ENCODE measurements at places on chromosomes 2 and 18.

DNA sequence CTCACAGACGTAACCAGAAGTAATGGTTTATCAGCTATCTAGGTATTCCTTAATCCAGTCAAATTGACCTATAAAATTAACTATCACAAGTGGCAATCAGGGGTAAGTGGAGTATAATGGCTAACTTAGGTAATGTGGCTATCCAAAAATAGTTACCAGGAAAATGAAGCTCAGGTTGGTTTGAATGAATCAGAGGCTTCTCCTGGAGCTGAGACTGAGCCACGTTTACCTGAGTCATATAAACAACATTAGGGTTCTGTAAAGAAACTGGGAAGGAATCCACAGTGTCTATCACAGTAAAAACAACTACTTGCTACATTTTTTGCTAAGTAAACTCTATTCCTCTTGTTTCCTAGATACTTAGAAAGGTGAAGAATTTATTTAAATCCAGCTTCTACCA lies 236.0 kb upstream of the SPHKAP start:
- no peak for DNase-seq

DNA sequence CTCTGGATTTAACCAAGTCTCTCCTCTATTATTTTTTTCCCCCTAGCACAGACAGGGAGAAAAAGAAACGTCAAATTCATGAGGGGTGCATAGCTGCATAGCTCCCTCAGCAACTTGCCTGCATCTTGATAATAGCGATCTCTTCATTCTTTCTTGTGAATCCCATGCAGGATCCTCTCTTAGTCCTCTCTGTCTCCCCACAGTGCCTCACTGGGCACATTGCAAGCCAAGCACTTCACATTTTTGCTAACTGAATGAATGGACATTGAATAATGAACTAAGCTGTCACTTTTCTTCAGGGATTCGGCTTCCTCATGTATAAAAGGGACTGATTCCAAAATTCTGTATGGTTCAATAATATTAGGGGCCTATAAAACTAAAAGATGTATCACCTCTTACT lies 2.9 kb upstream of the EPB41L3 start:
- DNase-seq = no peak

GRCh38 chr18:53603276-53603675 lies 621.2 kb downstream of the MBD2 start:
- DNase-seq = no peak

GRCh38 chr2:222989431-222989830 lies 62.6 kb upstream of the KCNE4 start:
- no peak for DNase-seq

- no peak for DNase-seq
Observed at GRCh38 chr18:12638644-12639124, 19.2 kb downstream of the SPIRE1 start.

DNA sequence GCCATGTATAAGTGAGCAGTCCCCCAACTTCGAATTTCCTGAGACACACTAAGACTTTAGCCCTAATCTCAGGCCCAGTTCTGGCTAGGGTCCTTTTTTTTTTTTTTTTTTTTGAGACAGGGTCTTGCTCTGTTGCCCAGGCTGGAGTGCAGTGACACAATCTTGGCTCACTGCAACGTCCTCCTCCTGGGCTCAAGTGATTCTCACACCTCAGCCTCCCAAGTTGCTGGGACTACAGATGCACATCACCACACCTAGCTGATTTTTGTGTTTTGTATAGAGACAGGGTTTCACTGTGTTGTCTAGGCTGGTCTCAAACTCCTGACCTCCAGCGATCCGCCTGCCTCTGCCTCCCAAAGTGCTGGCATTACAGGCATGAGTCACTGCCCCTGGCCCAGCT lies 23.9 kb upstream of the TGIF1 start:
- DNase-seq = no peak

DNA sequence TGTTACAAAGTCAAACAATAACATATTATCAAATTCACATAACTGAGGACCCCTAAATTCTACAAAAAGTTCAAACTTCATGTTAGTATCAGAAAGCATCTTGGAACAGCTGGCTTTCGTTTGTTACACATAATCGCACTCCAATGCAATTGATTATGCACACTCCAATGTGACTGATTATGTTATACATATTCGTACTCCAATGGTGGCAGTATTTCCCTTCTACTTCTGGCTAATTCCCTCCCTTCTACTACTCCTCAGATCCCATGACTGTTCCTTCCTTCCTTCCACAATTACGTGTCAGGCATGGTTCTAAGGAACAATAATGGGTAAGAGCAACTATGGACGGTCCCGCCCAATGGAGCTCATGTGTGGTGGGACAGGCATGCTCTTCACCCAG lies 137.1 kb upstream of the CCDC150 start:
- no peak for DNase-seq

GRCh38 chr2:230453006-230453405 lies 37.0 kb downstream of the SP100 start:
- no peak for DNase-seq

DNA sequence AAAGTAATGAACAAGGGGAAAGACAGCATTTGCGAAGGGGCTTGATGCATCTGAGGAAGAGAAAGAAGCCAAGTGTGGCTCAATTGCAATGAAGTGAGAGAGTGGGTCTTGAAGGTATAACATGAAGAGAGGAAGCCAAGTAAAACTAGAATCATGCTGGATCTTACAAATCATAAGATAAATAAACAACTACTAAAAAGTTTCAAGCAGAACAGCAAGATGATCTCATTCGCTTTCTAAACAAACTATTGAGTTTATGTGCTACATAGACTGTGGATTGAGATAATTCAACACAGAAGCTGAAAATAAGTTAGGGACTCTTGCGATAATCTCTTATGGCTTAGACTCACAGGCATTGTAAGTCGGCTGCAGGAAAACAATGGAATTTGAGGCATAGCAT lies 1310.5 kb upstream of the NRXN1 start:
- DNase-seq = no peak

GRCh38 chr2:183868153-183868552 lies 730.2 kb upstream of the ZNF804A start:
- no peak for DNase-seq

- no peak for DNase-seq
Observed at GRCh38 chr18:58161659-58162058, 117.6 kb downstream of the NEDD4L start.

GRCh38 chr2:153388246-153388645 lies 90.3 kb downstream of the RPRM start:
- no peak for DNase-seq

DNA sequence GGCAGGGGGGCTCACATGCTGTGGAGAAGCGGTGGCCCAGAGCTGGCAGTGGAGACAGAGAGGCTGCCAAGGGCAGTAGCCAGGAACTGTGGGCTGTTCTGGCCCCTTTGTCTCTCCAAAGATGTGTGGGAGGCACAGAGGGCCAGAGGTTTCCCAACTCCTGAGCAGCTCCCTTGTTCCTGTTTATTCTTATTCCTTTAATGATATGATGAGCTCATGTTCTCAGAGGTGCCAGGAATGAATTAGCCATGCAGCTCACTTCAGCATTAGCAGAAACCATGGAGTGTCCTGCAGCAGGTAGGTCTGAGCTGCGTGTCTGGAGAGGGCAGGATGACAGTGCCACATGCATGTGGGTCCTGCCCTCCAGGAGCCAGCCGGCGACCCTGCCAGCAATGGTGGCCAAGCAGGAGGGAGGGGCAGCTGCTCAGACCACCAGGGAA lies 77.9 kb upstream of the FZD7 start:
- no peak for DNase-seq

DNA sequence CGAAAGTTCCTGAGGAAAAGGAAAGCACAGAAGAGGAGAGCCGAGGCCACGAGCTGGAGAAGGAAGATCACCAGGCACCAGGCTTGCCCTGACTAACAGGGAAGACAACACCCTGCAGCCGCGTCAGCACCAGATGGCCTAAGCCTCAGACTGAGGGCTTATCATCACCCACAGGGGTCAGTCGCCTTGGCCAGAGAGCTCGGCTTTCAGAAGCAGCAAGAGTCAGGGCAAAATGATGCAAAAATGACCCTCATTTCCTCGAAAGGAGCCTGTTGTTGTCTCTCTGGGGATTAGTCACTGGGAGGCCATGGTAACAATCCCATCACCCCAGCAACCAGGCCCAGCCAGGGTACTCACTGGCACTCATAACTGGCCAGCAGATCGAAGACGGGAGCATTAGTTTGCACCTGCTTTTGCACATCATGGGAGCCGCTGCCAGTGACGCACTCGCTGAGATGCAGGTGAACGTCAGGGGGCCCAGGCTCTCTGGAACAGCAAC lies 42.7 kb upstream of the ZFP36L2 start:
- no peak for DNase-seq

- no peak for DNase-seq
Observed at GRCh38 chr18:59323931-59324622, 5.6 kb upstream of the CPLX4 start.

DNA sequence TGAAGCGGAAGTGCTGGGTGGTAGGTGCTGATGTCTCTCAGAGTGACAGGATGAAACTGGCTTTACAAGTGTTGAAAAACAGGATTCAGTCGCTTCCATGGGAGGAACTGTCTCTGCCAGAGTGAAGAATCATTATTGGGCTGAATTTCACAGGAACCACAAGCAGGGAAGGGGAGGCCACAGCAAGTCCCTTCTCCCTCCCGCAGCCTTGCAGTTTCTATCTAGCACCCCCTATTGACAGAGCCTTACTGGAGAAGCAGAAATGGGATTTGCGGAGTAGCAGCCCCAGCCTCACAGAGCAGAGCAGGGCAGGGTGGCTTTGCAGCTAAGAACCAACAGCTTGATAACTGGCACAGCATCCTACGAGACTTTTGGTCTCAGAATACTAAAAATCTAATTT lies 33.3 kb upstream of the RMP24 start:
- no peak for DNase-seq

DNA sequence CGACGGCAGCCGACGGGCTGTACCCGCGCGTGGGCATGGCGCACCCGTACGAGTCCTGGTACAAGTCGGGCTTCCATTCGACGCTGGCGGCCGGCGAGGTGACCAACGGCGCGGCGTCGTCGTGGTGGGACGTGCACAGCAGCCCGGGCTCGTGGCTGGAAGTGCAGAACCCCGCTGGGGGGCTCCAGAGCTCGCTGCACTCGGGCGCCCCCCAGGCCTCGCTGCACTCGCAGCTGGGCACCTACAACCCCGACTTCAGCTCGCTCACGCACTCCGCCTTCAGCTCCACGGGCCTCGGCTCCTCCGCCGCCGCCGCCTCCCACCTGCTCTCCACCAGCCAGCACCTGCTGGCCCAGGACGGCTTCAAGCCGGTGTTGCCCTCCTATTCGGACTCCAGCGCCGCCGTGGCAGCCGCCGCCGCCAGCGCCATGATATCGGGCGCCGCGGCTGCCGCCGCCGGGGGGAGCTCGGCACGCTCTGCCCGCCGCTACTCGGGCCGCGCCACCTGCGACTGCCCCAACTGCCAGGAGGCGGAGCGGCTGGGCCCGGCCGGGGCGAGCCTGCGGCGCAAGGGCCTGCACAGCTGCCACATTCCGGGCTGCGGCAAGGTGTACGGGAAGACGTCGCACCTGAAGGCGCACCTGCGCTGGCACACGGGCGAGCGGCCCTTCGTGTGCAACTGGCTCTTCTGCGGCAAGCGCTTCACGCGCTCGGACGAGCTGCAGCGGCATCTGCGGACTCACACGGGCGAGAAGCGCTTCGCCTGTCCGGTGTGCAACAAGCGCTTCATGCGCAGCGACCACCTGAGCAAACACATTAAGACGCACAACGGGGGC lies 2.0 kb downstream of the SP9 start:
- no peak for DNase-seq

GRCh38 chr2:109372171-109372568 lies 241.6 kb downstream of the SEPTIN10 start:
- DNase-seq = no peak

- no peak for DNase-seq
Observed at GRCh38 chr2:163626639-163627109, 109.1 kb downstream of the FIGN start.

DNA sequence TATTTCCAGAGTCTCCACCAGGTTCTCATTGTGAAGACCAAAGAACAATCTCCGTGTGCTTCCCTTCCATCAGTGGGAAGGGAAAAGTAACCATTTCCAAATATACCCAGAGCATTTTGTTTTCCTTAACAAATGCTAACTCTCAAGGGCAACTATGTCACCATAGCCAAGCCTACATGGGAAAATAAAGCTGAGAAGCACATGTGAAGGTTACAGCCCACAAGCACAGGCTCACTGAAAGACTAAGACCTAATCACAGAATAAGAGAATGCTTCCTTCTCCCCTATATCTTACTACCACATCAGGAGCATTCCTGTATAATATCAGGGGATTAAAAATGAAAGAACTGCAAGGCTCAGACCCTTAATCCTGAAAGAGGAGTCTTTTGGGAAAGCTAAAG lies 28.2 kb downstream of the SP9 start:
- DNase-seq = no peak

DNA sequence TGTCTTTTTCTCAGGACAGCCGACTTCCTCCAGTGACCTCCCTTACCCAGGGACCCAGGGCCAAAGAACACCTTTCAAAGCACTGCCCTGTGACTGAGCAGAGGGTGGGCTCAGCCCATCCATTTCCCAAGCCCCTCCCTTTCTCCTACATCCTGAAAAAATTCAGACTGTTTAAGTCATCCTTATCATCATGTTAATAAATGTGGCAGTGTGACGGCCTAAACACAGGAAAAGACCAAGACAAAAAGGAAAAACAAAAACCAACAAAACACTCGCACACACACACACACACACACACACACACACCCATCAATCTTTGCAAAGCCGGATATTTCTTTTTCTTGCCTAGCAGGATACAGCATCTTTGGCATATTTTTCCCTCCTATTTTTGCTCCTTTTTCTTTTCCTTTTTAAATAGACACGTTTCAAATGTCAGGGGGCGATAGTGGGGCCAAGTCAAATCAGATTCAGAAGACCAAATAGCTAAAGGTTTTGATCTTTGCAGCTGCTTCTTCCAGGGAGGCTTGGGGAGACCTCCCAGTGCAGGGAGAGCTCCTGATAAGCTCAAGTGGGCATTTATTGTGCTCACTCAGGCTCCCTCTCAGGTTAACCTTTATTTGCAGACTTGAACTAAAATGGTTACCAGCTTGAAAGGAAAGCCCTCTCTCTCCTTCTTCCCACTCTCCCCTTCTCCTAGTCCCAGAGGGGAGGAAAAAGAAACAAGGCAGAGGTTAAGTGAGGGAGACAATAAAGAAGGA lies 39.5 kb upstream of the NRP2 start:
- no peak for DNase-seq

DNA sequence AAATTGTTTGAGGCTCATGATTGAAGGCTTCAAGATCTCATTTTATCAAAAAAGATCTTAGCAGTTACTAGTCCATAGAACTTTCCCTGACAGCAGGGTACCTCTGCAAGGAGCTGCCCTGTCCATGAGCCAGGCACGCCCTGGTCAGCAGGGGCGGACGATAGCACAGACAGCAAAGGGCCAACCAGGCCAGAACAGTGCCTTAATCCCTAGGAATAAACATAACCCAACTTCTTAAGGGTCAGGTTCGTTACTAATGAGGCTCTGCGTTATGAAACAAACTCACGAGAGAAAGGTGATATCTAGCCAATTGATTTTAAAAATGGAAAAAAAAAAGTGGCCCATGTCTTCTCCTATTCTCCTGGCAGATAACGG lies 59.2 kb downstream of the BCL2 start:
- no peak for DNase-seq
